ENCODE measurements at places on chromosomes 16 and 17.

- DNase-seq: no peak
Measured at GRCh38 chr16:85349365-85350145, 237.3 kb upstream of the CIBAR2 start.

DNA sequence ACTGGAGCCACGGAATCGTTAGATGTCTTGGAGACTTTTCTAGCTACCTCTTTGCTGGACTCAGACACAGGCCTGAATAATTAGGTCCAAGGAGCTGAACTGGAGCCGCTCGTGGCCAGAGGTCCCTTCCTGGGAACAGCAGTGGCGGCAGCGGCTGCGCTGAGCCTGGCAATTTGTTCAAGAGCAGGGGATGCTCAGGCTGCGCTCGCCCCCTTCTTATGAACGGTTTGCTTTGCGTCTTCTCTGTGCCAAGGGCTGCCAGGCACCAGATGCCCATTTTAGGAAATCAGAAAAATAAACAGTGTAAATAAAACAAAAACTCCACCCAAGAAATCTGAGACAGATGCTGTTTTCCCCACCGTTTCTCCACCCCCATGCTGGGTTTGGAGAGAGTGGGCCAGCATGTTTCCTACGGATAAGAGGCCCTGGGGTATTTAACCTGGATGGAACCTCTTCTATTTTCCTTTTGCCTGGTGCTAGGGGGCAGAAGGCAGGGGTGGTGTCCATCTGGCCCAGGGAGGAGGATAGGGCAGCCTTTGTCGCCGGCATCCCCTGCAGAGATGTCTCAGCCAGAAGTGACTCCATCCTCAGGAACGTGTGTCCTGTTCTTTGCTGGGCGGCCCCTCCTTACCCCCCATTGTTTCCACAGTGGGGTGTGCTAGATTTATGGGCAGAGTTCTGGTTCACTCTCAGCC, 163.4 kb downstream of the SEC14L1 start:
- DNase-seq: peak; percentile 81

DNA sequence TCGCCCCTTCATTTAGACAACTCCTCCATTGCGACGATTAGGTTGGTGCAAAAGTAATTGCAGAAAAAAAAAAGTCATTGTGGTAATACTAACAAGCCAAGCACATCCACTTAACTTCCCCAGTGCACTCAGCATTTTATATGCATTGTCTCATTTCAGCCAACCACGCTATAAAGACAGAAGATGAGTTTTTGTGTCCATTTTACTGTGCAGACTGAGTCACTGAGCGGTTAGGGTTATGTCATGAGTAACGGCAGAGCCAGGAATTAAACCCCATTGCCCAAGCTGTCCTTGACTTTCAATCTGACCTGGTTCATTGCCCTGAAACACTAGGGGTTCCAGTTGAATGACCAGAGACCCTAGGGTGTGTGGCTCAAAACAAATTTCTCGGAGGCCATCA, 218.7 kb downstream of the XYLT1 start:
- no peak for DNase-seq

- no peak for DNase-seq
Measured at GRCh38 chr16:2238150-2238837, 2.0 kb downstream of the DNASE1L2 start.

DNA sequence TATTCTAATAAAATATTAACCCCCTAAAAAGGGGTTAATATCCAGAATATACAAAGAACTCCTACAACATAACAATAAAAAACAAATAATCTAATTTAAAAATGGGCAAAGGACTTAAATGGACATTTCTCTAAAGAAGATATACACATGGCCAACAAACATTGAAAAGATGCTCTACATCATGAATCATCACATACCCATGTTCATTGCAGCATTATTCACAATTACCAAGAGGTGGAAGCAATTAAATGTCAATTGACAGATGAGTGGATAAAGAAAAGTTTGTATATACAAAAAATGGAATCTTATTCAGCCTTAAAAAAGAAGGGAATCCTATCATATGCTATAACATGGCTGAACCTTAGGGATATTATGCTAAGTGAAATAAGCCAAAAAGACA, 36.8 kb downstream of the CPD start:
- DNase-seq: no peak

- no peak for DNase-seq
Measured at GRCh38 chr16:30399435-30400186, 4.4 kb downstream of the ZNF48 start.

GRCh38 chr17:4100883-4101756, 41.7 kb downstream of the ZZEF1 start:
- DNase-seq: no peak

GRCh38 chr16:83925957-83926725, 26.9 kb upstream of the OSGIN1 start:
- DNase-seq: no peak

- no peak for DNase-seq
Measured at GRCh38 chr17:79749156-79749815, 18.5 kb downstream of the ENPP7 start.

- DNase-seq: no peak
Measured at GRCh38 chr17:80920441-80920840, 71.2 kb upstream of the CHMP6 start.

DNA sequence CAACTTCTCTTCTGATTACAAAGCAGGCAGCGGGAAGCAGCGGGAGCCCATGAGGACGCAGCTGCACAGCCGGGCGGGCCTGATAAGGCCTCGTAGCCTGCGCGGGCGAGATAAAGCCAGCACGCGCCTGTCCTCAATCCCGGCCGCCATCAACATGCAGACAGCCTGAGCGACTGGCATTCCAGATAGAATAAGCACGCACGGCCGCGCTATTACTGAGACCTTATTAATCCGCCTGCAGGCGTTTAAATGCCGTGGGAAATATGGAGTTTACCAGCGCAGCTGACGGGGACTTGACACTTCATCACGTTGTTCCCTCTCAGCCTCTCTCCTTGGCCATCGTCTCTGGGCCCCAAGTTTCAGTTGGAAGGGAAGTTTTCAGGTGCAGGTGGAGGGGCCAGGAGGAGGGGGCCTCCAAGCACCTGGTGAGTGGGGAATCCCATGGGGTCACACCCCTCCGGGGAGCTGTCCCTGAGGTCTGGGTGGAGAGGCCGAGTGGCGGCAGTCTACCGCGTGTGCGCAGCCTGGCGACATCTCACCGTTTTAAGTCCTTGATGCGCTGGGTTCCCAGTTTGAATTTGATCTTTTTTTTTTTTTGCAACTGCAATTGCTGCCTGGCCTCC, 27.3 kb upstream of the CBFA2T3 start:
- DNase-seq: no peak

GRCh38 chr16:10625595-10626357, 45.4 kb upstream of the EMP2 start:
- DNase-seq: no peak

GRCh38 chr17:31289790-31290189, 7.2 kb downstream of the OMG start:
- no peak for DNase-seq

DNA sequence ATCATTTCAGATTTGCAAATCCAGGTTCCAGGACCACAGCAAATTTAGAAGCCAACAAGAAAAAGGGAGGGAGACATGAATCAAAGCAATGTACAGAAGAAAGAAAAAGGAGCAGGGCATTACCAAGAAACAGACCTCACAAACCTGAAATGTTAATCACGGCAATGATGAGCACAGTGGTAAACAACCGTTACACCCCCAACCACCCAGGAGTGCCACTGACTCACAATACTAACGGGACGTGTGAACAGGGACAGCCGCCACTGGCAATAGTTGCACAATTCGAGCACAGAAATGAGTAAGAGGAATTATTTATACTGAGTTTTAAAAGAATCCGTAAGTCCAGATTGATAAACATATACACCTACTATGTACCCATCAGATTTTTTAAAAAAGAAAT, 13.8 kb downstream of the USP22 start:
- DNase-seq: no peak

DNA sequence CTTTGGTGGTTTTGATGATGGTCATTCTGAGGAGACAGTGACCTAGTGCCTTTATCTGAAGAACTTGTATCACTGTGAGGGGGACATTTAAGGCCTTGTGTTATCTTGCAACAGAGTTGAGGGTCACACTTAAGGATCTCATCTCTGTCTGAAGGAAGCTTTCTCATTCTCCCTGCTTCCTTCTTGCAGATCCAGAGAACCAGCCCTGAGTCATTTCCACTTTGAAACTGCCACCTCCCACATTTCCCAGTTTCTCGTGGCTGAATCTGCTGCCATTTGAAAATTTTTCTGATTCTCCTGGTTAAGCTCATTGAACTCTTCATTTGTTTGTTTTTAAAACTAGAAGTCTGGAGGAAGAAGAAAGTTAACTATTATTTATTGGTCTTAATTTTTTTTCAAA, 190.2 kb upstream of the CDH11 start:
- no peak for DNase-seq

GRCh38 chr16:88773812-88774291, 11.2 kb downstream of the PIEZO1 start:
- DNase-seq: no peak

DNA sequence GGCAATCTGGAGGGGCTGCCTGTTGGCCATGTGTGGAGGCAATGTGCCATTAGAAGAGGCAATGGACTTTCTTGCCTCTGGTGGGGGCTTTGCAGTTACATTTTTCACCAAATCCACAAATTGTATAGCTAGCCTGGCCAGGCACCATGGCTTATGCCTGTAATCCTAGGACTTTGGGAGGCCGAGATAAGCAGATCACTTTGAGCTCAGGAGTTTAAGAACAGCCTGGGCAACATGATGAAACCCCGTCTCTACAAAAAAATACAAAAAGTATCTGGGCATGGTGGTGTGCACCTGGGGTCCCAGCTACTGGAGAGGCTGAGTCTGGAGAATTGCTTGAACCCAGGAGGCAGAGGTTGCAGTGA, 2.7 kb upstream of the RNF112 start:
- no peak for DNase-seq

DNA sequence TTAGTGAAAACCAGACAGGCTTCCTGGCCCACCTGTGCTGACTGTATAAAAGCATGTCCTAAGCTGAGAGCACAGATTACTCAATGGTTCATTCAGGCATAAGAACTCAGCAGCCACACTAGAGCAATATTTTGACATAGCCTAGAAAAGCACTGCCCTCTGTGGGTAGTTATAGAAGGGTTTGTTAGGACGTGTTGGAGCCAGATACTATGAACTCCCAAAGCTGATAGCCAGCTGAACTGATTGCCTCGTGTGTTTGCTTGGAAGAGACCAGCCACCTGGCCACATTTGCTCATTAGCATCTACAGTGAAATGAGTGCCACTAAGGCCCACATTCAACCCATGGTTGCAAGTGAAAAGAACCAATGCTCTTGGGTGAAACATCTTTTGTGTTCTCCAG, 30.8 kb upstream of the ABCA5 start:
- peak; percentile 13 for DNase-seq

DNA sequence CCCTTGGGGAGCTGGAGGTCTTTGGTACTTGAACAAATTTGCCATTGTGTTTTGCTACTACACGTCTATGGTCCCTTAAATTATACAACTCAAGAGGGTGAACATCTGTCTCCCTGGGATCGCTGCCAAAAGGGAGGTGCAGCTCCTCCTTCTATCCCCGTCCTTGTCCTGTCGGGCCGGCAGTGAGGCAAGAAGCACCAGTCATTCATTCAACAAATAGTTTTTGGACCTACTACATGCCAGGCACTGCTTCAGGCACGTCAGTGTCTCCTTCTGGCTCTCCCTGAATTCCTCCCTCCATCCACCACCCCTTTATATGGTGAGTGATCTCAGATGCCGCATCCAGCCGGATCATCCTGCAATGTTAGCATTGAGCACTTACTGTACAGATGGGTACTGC, 2.2 kb upstream of the RPL38 start:
- DNase-seq: peak; percentile 89

- no peak for DNase-seq
Measured at GRCh38 chr16:81198635-81199034, 39.9 kb upstream of the BCO1 start.

DNA sequence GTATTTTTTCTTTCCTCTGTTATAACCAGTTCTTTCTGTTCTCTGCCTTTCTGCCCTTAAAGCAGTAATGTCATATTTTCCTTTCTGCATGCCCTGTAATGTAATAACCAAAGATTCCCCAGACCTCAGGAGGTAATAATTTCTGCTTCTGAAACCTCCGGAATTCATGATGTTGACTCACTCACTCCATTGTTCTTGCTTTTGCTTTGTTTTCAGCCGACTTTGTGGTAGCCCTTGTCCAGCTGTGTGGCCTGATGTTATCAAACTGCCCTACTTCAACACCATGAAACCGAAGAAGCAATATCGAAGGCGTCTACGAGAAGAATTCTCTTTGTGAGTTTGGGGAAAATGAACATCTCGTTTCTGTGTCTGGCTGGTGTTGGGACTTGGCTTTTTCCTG, 55.9 kb downstream of the CDK12 start:
- no peak for DNase-seq

DNA sequence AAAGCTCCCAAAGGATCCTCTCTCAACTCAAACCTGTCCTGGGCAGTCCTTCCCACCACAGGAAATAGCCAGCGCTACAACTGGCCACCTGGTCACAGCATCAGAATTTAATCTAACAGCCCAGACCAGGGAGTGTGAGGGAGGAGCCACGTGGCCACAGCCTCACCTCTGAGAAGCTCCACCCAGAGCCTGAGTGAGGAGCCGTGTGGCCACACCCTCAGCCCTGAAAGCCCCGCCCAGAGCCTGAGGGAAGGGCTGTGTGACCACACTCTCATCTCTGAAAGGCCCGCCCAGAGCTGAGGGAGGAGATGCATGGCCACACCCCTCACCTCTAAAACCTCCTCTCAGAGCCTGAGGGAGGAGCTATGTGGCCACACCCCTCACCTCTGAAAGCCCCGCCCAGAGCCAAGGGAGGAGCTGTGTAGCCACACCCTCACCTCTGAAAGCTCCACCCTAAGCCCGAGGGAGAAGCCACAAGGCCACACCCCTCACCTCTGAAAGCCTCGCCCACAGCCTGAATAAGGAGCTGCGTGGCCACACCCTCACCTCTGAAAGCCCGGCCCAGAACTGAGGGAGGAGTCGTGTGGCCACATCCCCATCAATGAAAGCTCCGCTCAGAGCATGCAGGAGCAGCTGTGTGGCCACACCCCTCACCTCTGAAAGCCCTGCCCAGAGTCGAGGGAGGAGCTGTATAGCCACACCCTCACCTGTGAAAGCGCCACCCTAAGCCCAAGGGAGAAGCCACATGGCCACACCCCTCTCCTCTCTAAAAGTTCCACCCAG, 28.6 kb downstream of the SLC38A8 start:
- no peak for DNase-seq

GRCh38 chr17:39699818-39700147, at the start of gene ERBB2:
ERBB2 (plus strand) TSS chr17:39700064; CDS start chr17:39700239, 175 bp downstream.
- no peak for DNase-seq

Data from NCI-H1694 treated with DMSO at 0.1 percent for 48 hours (cell line).